ENCODE measurements at places on chromosomes 7 and 10.

- DNase-seq, result no peak
These were observed 11.3 kb downstream of the XRCC2 start for GRCh38 chr7:152664636-152665035.

DNA sequence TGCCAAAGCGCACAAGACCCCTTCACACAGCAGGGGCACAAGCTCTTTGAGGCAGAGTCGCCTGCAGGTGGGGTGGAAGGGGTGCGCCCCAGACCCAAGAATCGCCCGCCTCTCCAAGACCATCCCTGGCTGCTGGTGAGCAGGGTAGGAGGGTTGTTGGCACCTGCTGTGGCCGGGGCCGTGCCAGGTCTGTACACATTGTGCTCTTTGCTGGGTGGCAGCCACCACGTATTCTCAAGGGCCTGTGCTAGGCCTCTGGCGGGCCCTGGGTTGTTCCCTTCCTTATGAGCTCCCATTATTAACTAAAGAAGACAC is 84.4 kb downstream of the LHPP start:
- no peak for DNase-seq

GRCh38 chr10:117486606-117487005 is 55.9 kb upstream of the EMX2 start:
- DNase-seq, result no peak

DNA sequence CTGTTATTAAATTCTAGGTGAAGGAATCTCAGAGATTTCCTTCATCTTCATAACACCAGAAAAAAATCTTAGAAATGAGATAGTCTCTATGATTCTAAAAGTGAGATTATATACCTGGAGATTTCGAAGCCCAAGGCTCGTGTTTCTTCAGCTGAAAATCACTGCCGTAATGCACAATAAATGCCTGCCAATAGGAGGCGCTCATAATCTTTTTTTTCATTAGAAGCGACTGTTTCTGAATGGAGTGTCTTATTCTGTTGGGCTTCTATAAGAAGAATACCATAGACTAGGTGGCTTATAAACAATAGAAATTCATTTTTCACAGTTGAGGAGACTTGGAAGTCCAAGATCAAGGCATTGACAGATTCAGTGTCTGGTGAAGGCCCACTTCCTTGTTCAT is 294.7 kb downstream of the PRKG1 start:
- DNase-seq, result no peak

- DNase-seq, result no peak
These were observed 23.7 kb upstream of the ZNF862 start for GRCh38 chr7:149814494-149814893.

DNA sequence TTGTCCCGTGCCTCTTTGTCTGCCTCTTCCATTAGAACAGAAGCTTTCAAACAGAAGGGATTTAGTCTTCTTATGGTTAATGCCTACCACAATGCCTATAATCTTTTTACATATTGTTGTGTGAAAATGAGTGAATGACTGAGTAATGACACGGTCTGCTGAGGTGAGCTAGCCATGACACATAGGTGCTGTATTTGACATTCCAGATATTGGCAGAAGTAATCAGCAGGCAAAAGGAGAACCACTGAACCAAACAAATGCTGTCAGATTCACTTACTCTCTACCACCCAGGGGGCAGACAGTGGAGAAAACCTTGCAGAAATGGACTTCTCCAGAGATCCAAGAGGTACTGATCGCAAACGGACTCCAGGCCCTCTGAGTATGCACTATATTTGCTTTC is 377.2 kb upstream of the VWC2 start:
- no peak for DNase-seq

- peak; percentile 61 for DNase-seq
These were observed 750.2 kb upstream of the IGFBP3 start for GRCh38 chr7:46671108-46671769.

- no peak for DNase-seq
These were observed 26.4 kb upstream of the ADRB1 start for GRCh38 chr10:114017271-114017670.

DNA sequence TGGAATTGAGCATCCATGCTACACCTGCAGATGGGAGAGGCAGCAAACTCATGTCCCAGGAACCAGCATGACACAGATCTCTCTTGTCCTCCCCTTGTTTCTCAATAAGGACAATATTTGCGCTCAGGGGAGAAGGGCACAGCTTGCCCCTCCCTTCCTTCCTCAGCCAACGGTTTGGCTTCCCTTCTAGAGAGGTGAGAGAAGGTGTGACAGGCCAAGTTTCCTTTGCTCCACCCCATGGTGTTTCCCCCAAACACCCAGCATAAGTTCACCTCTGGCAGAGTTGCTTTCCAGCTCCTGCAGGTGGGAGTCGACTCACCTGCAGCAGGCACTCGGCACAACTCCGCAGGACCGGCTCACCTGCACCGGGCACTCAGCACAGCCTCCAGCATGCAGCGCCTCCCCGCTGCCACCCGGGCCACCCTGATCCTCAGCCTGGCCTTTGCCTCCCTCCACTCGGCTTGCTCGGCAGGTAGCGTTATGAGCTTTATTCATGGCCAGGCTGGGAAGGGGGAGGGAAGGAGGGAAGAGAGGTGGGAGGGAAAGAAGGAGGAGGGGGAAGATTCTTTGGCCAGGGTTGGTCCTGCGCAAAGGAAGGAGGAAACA is at the start of the genes ATP6V0A4 and TMEM213:
TSS of gene ATP6V0A4 (minus strand) at position 482 of the 606 bp plus-strand sequence. CDS start 26,949 bp downstream, outside the sequence.
TSS of gene TMEM213 (plus strand) at position 280 of the 606 bp plus-strand sequence. CDS start at position 391, 111 bp downstream.
- peak; percentile 30 for DNase-seq

DNA sequence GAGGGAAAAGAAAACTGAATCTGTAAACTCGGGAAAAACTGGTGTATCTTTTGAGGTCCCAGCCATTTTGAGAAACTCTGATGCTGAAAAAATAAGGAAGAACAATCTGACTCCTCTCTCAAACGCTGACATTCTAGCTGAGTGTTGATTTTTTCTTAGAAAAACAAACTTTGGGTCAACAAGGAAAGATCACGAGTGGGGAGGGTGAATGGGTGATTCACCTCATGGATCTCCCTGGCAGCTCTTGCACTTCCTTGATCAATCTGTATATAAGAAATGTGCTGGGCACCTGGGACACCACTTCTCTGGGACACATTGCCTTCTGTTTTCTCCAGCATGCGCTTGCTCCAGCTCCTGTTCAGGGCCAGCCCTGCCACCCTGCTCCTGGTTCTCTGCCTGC is at the start of gene PIP:
TSS of gene PIP (plus strand) at position 297 of the 400 bp plus-strand sequence. CDS start at position 337, 40 bp downstream.
- no peak for DNase-seq

- no peak for DNase-seq
These were observed 96.3 kb upstream of the VIPR2 start for GRCh38 chr7:159240962-159241361.

DNA sequence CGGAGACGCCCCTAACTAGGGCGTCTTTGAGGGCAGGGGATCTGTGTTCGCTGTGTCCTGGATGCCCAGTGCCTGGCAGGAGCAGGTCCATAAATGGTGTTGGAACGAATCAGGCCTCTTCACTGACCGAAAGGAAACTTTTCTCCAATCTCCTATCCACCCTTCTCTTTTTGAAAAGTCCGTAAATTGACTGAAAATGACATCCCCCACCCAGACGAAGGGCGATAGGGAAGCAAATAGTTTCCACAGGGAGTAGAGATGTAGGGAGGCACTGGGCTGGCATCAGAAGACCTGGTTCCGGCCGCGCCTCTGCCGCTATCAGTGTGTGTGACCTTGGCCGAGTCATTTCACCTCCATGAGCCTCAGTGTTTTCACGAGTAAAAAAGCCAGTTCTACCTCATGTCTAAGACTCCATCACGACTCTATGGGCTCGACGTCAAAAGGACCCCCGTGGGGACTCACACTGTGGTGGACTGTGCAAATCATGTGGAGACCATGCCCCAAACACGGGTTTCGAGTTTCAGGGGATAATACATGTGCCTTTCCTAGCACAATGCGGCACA is 497 bp upstream of the RAB11FIP2 start:
- no peak for DNase-seq

DNA sequence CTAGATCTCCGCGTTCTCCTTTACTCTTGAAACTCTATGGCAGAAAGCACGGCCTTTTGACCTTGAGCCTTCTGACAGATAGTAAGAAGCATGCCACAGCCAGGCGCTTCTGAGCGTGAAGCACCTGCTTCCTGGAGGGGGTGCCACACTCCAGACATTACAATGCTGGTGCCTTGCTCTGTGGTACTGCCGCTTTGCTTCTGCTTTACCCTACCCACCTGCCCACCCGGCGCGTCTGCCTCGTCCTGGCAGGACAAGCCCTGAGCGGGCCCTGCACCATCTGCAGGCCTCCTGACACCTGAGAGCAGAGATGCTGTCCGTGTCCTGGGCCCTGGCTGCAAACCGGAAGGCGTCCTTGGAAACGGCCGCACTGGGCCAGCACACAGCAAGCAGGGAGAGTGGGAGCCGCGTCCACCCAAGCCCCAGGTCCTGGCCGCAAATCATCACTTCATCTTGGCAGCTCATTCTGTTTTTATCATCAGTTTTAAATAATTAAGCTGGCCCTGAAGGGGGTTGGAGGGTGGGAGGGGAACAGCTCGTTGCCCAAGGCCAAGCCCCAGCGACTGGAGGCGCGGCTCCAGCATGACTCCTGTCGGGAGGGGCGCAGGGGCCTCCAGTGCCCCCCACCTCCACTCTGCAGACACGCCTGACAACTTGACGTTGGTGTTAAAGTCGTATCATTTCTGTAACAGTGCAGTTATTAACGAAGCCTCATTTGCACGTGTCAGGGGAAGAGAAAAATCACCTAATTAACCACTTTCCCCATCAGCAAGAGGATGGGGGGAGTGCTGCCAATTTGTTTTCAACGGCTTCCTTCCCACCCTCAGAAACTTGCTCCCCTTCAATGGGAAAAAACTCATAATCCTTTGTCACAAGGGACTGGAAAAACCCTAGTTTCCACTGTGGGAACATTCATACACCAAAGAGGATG is 132.2 kb downstream of the MAD1L1 start:
- no peak for DNase-seq

GRCh38 chr10:73414230-73414945 is 530 bp upstream of the ANXA7 start:
- DNase-seq, result no peak

GRCh38 chr7:11701829-11702560 is 130.0 kb downstream of the THSD7A start:
- DNase-seq, result no peak

DNA sequence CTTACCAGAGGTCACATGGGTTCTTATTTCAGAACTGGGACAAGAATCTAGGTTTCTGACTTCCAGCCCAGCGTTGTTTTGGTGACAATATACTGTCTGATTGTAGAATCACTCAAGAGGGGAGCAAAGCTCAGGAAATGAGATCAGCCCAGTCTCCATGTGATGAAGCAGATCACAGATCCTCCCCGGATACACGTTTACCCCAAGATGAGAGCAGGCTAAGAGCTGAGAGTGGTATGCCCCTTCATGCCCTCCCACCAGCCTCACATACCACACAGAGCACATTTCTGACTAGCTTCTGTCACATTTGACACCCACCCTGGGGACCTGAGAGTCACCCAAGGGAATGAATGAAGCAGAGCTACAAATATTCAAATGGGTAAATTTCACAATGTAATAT is 27.1 kb upstream of the PRKCQ start:
- DNase-seq, result no peak

DNA sequence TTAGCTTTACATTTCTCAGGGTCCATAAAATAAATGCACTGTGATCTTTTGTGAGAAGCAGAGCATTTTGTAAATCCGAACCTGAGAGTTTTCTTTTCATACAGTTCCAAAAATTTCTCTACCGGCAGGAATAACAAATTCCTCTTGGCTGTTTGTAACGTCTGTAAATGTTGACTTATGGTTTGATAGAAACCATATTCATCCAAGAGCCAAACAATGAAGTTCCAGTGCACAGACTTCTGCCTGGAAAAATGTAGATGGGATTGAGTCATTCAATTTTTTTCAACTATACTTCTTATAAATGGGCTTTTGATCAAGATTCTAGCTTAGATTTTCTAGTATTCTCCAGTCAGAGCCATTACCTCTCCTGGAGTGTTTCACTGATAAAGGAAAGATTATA is 530.6 kb downstream of the TFEC start:
- no peak for DNase-seq

DNA sequence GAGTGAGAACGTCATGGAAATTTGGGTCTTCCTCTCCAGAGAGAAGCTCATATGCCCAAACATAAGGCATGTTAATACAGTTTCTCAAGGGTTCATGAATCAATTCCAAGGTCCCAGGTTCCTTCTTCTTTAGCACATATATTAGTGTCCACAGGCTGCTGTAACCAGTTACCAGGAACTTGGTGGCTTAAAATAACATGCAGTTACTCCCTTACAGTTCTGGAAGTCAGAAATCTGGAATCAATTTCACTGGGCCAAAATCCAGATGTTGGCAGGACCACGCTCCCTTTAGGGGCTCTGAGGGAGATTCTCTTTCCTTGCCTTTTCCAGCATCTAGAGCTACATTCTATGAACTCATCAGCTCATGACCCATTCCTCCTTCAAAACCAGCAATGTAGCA is 64.8 kb downstream of the MRC1 start:
- DNase-seq, result no peak

DNA sequence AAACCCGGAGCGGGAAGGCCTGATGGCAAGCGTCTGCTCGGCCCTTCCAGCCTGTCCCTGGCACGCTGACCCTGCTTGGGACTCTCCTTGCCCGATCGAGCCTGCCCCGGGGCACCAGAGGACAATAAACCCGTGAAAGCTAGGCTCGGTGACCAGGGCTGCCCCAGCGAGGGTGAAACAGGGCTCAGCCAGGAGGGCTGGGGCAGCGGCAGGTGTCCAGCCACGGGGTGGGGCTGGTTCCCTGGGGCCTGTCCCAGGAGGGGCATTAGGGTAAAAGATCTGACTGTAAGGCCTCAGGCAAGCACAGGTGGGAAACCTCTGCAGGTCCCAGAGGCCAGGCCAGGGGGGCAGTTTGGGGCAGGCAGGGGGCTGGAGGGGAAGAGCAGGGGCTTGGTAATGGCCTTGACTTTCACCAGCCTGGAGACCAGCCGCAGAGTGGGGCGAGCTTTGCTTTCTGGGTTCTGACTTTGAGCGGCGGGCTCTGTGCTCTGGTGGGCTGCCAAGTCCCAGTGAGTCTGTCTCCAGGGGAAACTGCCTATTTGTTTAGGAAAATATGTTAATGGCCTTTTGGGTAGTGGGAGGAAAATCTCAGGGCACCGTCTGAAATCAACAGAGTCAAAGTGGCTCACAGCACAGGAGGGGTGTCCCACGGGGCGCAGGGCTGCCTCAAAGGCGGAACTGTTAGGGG is 68.2 kb upstream of the INPP5A start:
- no peak for DNase-seq

DNA sequence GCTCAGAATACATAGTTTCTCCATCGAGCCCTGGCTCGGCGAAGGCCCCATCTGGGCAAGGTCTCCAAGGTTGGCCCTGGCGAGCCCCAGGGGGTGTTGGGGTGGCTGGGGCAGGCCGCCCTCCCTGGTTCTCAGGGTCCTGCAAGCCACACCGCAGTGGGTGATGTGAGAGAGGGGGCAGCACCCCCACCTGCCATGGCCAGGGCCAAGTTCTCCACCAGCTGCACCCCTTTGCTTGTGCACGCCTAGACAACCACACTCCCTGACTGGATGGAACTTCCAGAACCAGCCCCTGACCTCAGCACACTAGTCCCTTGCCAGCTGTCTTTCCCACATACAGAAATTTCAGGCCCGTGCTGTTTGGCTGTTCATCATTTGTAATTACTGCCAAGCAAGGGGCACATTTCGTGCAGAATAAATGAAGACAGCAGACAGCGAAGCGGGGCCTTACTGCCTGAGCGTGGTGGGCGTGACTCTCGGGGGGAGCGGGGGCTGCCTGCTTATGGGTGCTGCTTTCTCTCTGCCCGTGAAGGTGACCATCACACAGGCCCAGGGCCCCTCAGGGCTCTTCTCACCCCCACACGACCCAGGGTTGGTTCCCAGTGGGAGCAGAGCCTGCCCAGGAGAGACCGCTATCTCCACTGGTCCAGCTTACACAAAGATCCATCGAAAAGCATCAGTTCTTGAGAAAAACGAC is 85.9 kb downstream of the ADARB2 start:
- no peak for DNase-seq
